ENCODE measurements at places on chromosomes 2 and 18.

- DNase-seq, result no peak
These were observed 11.3 kb downstream of the VPS54 start for GRCh38 chr2:64007924-64008323.

- no peak for DNase-seq
These were observed 54.8 kb upstream of the STRN start for GRCh38 chr2:37020887-37021796.

GRCh38 chr2:159226059-159226461, 60.4 kb downstream of the WDSUB1 start:
- no peak for DNase-seq

DNA sequence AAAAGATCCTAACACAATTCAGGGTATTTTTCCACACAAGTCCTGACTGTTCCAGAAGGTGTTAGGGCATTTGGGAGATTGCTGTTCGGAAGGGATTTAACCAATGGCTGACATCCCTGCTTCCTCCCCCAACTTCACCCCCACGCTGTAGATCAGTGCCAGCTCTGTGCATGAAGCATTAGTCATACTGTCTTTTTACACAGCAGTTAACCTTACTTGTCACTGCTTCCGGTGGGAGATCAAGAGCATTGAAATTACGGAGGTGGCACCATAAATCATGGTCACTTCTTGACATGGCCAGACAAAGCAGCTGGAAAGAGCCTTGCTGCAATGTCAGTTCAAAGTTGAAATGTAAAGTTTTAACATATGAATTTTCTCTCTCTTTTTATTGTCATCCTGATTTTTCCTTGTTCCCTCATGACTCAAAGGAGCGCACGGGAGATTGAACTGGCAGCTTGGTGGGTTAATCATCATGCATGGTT, 70.2 kb downstream of the HRH4 start:
- no peak for DNase-seq

DNA sequence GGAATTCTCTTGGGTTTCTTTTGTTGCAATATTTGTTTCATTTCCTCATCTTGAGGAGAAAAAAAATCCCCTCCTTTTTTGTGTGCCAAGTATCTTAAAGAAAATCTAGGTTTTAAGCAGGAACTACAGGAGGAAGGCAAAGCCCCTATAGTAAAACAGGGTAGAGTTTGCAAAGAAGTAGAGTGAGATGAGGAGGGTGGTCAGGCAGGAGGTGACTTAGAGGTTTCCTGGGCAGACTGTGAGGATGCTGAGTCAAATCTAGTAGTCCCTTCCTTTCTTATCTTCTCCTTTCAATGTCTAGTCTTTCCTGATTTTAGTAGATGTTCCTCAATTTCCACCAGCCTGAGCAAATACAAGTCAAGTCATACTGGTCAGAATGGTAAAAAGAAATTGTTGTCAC, 222.5 kb downstream of the PMAIP1 start:
- DNase-seq, result no peak

DNA sequence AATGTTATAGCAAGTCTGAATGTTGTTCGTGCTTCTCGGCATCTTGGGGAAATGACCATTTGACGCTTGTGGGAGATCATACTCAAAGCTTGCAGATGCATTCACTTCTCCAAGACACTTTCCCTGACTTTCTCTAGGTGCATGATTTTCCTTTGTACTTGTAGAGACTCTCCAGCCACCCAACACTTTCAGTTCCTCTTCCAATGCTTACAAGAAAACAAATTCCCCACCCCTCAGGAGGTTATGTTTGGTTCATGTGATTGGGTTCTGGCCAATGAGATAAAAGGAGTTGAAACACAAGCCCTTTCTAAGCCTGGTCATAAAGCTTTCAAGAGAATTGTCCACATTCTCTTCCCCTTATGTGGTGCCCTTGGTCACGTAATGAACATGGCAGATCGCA, 156.3 kb downstream of the EPHA4 start:
- no peak for DNase-seq

Measured in right hindlimb (tissue), 1 donor.